ENCODE measurements at places on chromosomes 4 and X.

GRCh38 chr4:39825741-39826231, 127.8 kb downstream of the UBE2K start:
- no peak for DNase-seq

GRCh38 chr4:16269240-16269639, 43.0 kb upstream of the TAPT1 start:
- no peak for DNase-seq

DNA sequence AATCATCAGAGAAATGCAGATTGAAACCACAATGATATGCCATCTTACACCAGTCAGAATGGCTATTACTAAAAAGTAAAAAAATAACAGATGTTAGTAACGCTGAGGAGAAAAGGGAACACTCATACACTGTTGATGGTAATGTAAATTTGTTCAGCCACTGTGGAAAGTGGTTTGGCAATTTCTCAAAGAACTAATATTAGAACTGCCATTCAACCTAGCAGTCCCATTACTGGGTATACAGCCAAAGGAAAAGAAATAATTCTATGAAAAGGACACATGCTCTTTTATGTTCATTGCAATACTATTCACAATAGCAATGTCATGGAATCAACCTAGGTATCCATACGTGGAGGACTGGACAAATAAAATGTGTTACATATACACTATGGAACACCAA, 566.3 kb downstream of the STPG2 start:
- no peak for DNase-seq

- no peak for DNase-seq
Measured at GRCh38 chrX:675955-676295, 45.3 kb downstream of the SHOX start.

GRCh38 chrX:83819304-83819703, 41.6 kb upstream of the CYLC1 start:
- DNase-seq, result no peak

GRCh38 chr4:188688956-188689355, 549.7 kb downstream of the TRIML1 start:
- no peak for DNase-seq

GRCh38 chrX:123961268-123962005, at the start of gene STAG2:
STAG2 (plus strand) TSS chrX:123961706; CDS start chrX:124022628, 60,922 bp downstream.
- peak; percentile 60 for DNase-seq

DNA sequence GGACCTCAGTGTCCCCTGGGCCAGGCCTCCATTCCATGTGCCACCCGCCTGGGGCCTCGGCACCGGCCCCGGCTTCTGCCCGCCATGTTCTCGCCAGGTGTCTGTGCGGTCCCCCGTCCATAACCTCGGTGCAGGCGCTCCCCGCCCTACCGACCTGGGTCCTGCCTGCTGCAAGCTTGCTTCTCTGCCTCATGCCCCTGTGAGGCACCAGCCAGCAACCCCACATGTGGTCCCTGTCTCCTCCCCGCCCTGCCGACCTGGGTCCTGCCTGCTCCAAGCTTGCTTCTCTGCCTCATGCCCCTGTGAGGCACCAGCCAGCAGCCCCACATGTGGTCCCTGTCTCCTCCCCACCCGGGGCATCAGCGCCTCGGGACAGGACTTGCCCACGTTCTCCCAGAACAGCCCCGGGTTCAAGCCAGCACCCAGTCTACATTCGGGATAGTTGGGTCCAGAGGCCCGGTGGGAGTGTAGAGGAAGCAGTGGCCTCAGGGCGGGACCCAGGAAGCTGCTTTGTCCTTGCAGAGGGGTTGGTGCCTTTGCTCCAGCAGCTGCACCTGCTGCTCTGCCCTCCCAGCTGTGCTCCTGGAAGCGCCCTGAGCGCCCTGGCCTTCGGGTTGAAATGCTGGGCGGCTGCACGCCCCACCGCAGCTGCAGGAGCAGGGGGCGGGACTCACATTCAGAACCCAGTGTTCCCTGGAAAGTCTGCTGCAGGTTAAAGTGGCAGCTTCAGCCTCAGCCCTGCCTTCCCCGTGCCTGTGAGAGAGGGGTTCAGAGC, 20.1 kb upstream of the UVSSA start:
- DNase-seq, result no peak

- no peak for DNase-seq
Measured at GRCh38 chr4:6964858-6965257, 55.2 kb downstream of the TBC1D14 start.

DNA sequence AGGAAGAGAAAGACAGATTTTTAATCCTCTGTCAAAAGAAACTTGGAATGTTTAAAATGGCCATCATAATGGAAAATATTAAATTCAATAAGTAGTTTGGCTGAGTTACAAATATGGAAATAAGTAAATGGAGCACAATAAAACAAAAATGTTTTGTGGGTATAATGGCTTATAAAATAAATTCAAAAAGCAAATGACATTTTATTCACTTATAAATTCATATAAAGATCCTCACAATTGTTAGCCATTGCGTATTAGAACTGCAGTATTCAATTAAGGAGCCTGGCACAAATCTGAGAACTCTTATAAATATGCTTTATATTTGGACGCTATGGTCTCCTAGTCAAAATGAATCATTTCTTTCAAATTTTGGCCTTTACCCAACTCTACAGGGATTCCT, 339.0 kb upstream of the PABPC4L start:
- DNase-seq, result no peak

DNA sequence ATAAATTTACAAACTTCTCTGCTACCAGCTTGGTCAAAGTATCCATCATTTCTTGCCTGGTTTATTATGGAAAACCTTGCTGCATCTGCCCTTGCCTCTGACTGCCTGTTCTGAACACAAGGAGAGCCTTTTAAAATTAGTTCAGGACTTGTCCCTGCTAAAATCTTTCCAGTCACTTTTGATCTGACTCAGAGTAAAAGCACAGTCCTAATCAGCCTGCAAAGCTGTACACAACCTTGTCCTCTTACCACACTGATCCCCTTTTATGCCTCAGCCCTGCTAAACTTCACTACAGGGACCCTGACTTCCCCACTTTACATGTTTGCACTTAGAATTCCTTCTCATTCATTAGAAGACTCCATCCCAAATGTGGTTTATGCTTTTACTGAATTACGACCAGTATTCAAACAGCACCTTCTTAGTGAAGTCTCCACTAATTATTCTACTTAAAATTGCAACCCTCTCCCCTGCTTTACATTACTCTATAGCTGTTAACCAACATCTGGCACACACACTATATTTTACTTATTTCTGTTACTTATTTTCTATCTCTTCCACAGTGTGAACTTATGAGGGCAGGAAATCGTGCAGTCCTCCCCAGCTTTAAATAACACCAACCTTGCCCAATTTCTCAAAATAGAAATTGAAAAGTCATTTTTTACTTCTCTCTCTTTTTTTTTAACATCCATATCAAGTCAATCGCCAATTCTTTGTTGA, 6.3 kb downstream of the GABRA4 start:
- DNase-seq, result no peak

- no peak for DNase-seq
Measured at GRCh38 chr4:67809502-67809901, 55.3 kb upstream of the GNRHR start.

DNA sequence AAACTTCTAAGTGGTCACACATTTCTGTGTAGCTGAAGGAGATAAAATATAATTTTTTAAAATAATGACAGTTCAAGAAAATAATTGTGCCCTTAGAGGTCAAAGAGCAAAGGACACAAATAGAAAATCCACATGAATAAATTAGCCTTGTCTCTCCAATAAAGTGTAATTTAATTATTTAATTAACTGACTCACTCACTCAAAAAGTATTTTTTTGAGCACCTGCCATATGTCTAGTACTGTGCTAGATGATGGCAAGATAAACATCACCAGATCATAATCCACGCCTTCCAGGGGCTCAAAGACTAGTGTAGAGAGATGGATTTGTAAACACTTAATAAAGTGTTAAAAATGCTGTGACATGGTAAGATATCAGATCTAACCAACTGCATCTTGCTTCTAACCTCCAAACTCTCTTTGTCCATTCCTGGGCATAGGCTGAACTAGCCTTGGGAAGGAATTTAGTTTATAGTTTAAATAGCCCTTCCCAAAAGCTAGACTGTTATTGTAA, 112.5 kb downstream of the SCLT1 start:
- DNase-seq, result no peak

DNA sequence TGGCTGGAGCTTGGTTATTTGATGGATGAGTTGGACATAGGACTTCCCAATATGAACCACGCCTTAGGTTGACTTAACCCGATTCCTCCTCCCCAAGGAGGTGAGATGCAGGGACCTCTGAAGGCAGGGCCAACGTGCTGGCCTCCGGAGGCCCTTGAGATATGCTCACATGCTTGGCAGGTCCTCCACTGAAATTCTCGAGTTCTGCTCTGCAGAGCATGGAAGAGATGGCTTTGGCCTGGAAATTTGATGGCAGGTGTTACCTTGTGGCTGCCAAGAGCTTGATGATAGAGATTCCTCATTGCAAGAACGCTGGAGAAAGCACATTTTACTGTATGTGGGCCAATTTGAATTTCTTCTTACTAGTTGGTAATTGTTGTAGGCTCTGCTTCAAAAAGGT, 117.4 kb upstream of the LIMCH1 start:
- DNase-seq, result no peak

DNA sequence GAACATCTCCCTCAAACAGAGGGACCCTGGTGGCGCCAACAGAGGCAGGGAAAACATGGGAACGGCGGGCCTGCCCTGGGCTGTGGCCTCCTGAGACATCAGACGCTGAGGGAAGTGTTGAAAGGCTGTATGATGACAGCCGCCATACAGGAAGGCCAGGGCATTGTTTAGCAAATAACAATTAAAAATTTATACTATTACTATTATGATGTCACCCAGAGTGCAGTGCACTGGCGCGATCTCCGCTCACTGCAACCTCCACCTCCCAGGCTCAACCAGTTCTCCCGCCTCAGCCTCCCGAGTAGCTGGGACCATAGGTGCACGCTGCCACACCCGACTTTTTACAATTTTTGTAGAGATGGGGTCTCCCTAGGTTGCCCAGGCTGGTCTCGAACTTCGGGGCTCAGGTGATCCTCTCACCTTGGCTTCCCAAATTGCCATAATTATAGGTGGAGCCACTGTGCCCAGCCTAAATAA, 54.6 kb downstream of the CPZ start:
- no peak for DNase-seq

GRCh38 chrX:9781941-9782340, 4.3 kb upstream of the SHROOM2 start:
- no peak for DNase-seq

- DNase-seq, result no peak
Measured at GRCh38 chrX:7219153-7219705, 71.3 kb upstream of the PUDP start.

DNA sequence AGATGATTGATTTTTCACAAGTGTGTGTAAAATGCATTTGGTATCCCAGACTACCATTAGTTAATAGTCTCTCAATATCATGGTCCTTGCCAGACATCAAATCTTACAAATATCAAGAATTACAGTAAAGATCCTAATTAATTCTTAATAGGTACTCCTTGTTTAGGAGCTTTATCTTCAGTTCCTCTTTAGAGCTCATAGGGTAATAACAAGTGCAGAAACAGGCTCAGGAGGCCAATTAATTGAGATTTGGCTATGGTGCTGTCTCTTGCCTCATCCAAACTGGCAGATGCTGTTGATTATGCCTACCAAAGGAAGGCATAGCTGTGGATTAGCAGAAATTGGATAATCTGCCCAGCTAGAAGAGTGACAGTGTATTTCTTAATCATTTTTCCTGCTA, 6.9 kb downstream of the MTMR1 start:
- DNase-seq, result no peak

GRCh38 chr4:138389976-138390685, 148.0 kb upstream of the SLC7A11 start:
- DNase-seq, result no peak

- DNase-seq, result no peak
Measured at GRCh38 chr4:39044956-39045826, 13.0 kb upstream of the TMEM156 start.

- no peak for DNase-seq
Measured at GRCh38 chrX:44675362-44676024, 132.8 kb upstream of the FUNDC1 start.

DNA sequence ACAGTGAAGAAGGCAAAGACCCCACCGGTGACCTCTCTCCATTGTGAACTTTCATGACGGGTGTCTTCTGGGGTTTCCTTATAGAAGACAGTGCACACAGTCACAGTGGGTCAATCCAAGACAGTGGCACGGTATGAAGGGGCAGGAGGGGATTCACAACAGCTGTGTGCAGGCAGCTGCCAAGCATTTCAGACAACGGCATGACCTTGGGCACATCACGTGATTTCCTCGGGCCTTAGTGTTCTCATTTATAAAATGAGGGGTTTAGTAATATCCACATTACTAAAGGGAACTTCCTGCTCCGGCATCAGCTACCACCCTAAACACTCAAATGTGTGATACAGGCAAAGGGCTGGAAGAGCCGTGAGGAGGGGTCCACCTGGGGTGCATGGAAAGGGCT, 42.9 kb downstream of the RBM47 start:
- no peak for DNase-seq

DNA sequence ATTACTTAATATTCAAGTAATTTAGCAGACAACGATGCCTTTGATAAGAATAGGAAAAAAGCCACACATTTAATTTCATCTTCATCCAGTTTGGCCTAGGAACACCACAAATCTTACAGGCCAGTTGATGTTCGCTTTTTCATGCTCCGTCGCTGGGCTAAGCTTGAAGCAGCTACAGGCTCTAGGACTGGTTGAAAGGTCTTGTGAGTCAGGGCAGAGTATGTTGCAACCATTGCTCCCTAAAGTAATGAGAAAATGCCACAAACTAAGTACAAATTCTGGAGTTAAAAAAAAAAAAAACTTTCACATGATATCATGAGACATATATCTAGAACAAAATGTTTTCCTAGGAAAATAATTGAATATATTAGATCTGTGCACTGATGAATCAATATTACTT, 123.8 kb downstream of the RPS6KA6 start:
- no peak for DNase-seq

DNA sequence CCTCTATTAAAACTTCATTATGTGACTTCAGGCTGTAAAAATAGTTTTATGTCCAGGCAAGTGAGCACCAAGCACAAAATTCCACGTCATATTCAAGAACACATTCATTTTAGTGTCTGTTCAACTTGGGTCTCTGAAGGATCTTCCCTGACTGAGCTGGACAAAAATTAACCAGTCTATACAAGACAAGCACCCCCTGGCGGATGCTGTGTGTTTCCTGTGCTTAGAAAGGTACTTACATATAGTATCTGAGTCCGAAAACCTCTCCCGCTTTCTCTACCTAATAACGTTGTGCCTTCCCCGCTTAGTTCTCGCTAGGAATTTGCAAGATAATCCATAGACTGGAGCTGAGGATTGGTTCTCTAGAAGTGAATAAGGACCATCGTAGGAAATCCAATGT, 2214.5 kb upstream of the TENM3 start:
- DNase-seq, result no peak

- no peak for DNase-seq
Measured at GRCh38 chr4:138291431-138291830, 49.3 kb upstream of the SLC7A11 start.

- DNase-seq, result no peak
Measured at GRCh38 chr4:139221687-139222086, 44.7 kb upstream of the ELF2 start.

DNA sequence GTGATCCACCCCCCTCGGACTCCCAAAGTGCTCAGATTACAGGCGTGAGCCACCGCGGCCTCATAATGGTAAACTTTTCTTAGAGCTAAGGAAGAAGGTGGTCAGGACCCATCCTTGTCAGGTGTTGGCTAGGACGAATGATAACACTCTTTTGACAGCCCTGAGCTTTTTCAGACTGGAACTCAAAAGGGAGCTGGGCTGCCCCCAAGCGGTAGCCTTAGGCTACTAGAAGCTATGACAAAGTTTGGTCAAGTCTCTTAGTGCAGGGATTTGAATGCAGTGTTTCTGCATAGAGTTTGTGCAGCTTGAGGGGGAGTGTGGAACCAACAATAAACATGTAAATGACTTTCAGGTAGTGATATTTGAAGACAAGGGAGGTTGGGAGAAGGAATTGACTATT, 11.8 kb upstream of the HSD17B10 start:
- peak; percentile 58 for DNase-seq
